Right forelimb (tissue), 1 donor: ENCODE measurements at places on chromosomes 12 and 14.

DNA sequence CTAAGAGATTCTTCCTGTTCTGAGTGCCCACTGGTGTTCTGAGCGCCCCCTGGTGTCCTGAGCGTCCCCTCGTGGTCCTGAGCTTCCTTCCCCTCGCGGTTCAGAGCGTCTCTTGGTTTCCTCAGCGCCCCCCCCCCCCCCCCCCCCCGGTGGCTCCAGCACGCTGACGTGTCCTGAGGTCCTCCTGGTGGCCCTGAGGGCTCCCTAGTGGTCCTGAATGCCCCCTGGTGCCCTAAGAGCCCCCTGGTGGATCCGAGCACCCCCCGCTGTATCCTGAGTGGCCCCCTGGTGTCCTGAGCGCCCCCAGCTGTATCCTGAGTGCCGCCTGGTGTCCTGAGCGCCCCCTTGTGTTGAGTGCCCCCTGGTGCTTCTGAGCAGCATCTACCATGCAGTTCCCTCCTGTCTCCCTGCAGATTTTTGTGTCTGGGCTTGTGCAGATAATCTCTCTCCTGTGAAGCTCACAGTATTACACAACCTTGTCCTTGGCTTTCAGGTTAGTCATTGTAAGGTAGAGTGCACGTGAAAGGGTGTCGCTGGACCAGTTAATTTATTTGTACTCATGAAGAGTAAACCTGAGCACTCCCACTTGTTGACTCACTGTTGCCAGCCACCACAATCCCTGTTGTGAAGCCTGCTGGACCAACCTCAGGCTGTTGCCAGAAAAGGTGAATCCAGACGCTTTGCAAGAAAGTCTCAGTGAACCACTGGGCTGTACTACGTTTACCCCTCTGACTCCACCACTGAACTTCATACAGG is 1168.4 kb downstream of the TMEM121 start:
- DNase-seq = no peak

GRCh38 chr12:64102339-64102738 is 119.8 kb downstream of the KICS2 start:
- no peak for DNase-seq

DNA sequence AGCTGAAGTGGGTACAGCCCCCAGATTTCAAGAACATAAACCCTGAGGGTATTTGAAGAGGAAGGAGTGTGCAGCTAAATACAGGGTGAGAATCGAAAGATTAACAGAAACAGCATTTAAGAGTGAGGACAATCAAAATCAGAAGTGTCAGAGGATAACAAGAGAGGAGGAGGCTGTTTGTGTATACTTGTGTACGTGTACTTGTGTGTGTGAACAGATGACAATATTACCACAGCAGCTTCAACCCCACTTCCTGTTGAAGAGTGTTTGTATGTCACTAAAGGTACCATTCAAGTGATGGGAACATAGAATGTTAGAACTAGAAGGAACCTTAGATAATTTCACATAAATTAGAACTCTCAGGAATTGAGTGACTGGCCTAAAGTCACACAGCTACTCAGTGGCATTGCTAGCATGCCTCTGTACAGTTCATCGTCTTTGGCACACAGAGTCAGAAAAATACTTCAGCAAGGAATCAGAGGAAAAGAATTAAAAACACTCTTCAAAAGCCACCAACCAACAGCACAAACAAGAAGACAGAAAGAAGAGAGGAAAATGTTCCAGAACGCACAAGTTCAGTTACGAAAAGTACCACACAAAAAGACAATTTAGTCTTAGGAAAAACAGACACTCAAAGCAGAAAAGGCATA is 164.3 kb upstream of the BCL2L14 start:
- no peak for DNase-seq

- DNase-seq = no peak
Measured at GRCh38 chr12:92561543-92561899, 141.3 kb upstream of the PLEKHG7 start.

- DNase-seq = no peak
Measured at GRCh38 chr12:19945559-19946435, 422.5 kb upstream of the PDE3A start.

DNA sequence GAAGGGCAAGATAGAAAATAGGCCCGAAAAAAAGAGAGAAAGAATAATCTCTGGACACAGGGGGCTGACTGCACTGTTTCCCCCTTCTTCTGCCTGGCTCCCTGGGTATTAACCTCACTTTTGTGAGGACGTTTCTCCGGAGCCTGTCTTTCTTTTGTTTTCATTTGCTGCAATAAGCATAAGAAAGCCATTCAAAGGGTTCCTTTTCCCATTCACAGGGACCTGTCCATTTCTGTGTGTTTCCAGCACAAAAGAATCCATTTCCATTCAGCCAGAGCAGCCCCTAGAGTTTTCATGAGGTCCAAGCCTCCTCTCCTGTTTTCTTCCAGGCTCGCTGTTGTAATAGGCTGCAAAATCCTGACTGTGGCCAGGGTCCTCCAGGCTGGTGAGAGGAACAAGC is 16.8 kb downstream of the PLXNC1 start:
- no peak for DNase-seq

DNA sequence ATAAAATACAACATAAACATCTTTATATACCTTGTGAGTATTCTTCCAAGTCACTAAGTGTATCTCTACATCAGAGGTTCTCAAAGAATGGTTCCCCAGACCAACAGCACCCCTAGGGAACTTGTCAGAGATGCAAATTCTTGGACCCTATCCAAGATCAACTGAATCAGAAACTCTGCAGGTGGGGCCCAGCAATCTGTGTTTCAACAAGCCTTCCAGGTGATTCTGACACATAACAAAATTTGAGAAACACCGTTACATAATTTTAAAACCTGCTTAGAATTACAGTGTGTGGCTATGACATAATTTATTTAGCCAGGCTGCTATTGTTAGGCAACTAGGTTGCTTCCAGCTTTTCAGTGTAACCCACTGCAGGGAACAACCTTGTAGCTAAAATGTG is 49.8 kb downstream of the NTN4 start:
- DNase-seq = no peak

DNA sequence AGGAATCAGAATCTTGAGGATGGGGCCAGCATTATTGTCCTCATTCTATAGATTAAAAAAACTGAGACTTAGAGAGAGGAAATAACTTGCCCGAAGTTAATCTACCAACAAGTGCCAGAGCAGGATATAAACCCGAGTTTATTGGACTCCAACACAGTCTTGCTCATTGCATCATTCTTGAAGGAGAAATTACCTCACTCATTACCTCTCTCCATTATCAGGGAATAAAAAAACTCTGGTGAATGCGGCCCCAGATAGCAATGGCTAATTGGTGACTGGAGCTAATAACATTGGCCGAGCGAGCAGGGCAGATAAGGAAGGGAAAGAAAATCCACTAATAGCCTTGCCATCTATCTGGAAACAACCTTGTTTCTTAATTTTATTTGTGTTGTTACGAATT is 24.7 kb upstream of the TMED10 start:
- no peak for DNase-seq

- no peak for DNase-seq
Measured at GRCh38 chr14:61331992-61332657, 10.7 kb downstream of the PRKCH start.

- no peak for DNase-seq
Measured at GRCh38 chr14:24280797-24281460, 9.5 kb upstream of the RABGGTA start.

DNA sequence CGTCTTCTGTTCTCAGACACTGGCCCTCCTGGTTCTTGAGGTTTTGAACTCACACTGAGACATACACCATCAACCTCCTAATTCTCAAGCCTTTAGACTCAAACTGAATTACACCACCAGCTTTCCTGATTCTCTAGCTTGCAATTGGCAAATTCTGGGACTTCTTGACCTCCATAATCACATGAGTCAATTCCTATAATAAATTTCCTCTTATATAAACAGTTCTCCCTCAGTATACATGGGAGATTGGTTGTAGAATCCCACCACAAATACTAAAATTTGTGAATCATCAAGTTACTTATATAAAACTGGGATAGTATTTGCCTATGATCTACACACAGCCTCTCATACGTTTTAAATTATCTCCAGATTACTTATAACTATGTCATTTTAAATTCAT is 162.2 kb downstream of the DIO2 start:
- no peak for DNase-seq

GRCh38 chr12:111030800-111031199 is 110.4 kb upstream of the MYL2 start:
- DNase-seq = no peak

- no peak for DNase-seq
Measured at GRCh38 chr12:6279631-6280030, 30.9 kb upstream of the PLEKHG6 start.

GRCh38 chr12:128995619-128996018 is 142.3 kb downstream of the GLT1D1 start:
- DNase-seq = no peak

DNA sequence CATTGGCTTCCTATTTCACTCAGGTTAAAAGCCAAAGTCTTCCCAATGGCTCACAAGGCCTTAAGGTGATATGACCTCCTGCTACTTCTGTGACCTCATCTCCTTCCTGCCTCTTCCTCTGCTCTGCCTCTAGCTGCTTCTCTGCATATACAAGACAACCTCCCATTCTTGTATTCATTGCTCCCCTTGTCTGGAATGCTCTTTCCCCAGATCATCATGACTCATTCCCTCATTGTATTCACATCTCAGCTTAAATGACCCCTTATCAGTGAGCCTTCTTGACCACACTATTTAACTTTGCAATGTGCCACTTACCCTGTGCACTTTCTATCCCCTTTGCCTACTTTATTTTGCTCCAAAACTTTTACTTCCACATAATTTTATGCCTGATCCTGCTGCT is 90.2 kb downstream of the PPP1R12A start:
- no peak for DNase-seq

- no peak for DNase-seq
Measured at GRCh38 chr12:75960086-75960910, 71.3 kb downstream of the PHLDA1 start.

GRCh38 chr12:81257947-81258551 is 180.2 kb downstream of the ACSS3 start:
- DNase-seq = no peak

DNA sequence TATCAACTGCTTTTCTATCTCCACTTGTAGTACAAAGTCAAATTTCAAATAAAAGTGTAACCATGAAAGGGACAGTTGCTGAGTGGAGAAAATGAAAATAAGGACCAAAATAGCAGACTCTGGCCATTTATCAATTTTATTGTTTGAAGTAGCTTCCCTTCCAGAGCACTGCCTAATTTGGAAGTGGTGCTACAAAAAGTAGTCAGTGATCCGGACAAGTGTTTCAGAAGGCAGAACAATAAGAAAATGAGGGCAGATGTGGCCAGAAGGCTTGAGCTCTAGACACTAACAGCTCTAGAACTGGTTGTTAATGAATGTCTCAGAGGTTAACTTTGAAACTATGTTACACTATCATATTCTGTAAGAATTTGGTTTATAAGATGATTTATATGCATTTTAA is 48.9 kb downstream of the ABCC9 start:
- no peak for DNase-seq

DNA sequence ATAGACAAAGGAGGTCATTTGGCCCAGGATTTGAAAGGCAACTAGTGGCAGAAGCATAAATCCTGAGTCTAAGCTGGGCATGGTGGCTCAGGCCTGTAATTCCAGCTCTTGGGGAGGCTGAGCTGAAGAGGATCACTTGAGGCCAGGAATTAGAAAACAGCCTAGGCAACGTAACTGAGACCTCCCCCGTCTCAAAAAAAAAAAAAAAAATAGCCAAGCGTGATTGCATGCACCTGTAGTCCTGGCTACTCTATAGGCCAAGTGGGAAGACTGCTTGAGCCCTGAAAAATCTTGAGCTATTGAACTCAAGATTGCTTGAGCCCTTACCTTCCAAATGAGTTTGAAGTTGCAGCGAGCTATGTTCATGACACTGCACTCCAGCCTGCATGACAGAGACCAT is 7.8 kb downstream of the GON7 start:
- DNase-seq = no peak

DNA sequence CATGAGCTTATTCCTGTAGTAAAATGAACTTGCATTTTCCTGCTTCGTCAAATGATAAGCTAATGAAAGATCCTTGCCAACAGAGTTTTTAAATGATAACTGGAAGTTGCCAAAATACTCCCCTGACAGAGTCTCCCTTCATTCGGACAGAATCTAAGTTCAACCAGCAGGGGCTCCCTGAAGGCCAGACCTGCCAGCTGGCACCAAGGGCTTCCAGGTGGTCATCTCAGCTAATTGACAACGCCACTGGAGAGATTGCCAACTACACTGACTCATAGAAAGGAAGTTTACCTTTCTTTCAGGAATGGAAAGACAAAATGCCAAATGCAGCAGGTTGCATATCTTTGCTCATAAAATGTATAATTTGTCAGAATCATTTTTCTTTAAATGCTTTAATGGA is 462.8 kb downstream of the GXYLT1 start:
- DNase-seq = no peak

DNA sequence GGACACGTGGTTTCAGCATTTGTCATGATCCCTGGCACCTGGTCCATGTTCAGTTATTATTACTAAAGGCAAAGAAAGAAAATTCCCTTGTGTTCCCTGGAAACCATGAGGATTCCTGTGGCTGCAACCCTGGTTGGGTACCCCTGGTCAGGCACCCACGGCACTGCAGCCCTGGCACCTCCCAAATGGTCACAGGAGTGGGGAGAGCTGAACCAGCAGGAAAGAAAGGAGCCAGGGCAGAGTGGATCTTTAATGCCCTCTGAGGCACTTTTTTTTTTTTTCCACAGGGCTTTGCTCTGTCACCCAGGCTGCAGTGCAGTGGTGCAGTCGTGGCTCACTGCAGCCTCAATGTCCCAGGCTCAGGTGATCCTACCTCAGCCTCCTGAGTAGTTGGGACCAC is 17.5 kb downstream of the CINP start:
- no peak for DNase-seq

DNA sequence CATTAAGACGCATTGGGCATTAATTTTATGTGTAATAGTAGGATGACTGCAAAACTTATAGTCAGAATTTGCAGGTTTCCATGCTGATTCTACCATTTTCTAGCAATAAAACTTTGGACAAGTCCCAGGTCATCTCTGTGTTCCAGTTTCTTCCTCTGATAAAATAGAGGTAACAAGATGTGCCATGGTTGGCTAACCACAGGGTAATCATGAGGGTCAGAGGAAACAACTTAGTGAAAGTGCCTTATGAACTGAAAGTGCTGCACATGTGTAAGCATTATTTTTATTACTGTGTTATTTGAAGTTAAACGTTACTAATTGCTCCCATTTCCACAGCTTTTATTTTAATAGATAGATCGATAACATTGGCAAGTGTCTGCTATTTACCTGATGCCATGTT is 21.1 kb downstream of the SMCO2 start:
- DNase-seq = no peak

DNA sequence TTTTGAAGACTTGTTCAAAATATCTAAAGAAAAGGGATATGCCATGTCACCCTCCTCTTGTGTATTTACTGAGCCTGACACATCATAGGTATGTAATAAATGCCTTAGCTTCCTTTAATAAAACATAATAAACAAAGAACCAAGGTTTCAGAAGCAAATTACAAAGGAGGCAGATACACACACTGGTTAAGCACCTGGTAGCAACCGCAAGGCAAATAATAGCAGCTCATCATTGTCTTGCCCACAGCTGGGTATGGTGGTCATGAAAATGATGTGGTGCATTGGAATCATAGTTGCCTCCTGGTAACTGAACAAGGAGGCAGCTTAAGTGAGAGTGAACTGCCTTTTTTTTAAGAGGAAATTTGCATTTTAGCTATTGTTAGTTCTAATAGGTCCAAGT is 39.0 kb downstream of the PAX9 start:
- DNase-seq = no peak
